ENCODE measurements at places on chromosomes 13 and 19. TPM values are rescaled to one million over a fixed set of nuclear protein-coding genes. Genes with fewer than 3 reads are reported as not detected.

- H3K27ac ChIP-seq: peak overlapping the region; percentile 83
- H3K27me3 ChIP-seq: peaks cover 7% of the 10 kb centered on the region
- peak overlapping the region; percentile 5 for H3K4me3 ChIP-seq
These were observed 10.6 kb downstream of the CAPN12 start for GRCh38 chr19:38733493-38734175.

DNA sequence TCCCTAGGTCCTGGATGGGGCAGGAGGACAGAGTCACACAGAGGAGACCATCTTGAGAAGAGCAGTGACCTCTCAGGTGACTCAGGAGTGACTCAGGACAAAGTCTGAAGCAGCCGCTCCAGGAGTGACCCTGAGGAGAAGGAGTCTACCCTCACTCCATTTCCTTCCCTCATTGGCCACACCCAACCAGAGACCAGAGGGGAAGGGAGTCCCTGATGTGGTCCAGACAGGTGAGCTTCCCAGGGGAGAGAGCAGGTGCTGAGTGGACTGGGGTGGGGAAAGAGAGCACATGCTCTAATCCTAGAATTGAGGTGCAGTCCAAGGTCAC lies 75.5 kb upstream of the MEDAG start:
- no peak for DNase-seq
- no peaks in the 10 kb centered on the region for H3K36me3 ChIP-seq
- peaks cover 15% of the 10 kb centered on the region for H3K4me1 ChIP-seq
- H3K4me3 ChIP-seq: no peak overlapping the region
- H3K27me3 ChIP-seq: peaks cover 1% of the 10 kb centered on the region
- H3K27ac ChIP-seq: no peak overlapping the region

DNA sequence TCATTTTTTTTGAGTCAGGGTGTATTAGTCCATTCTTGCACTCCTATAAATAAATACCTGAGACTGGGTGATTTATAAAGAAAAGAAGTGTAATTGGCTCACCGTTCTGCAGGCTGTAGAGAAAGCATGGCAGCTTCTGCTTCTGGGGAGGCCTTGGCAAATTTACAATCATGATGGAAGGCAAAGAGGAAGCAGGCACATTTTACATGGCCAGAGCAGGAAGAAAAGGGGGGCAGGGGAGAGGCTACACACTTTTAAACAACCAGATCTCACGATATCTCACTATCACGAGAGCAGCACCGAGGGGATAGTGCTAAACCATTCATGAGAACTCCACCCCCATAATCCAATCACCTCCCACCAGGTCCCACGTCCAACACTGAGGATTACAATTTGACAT lies 44.5 kb upstream of the MIR17HG start:
- H3K27ac ChIP-seq: no peak overlapping the region
- peaks cover 3% of the 10 kb centered on the region for H3K4me1 ChIP-seq
- no peak overlapping the region for H3K4me3 ChIP-seq
- H3K27me3 ChIP-seq: peaks cover 6% of the 10 kb centered on the region

- no peak overlapping the region for H3K27ac ChIP-seq
- no peak for DNase-seq
- no peaks in the 10 kb centered on the region for H3K36me3 ChIP-seq
These were observed 184.2 kb downstream of the SLITRK6 start for GRCh38 chr13:85615031-85615430.

DNA sequence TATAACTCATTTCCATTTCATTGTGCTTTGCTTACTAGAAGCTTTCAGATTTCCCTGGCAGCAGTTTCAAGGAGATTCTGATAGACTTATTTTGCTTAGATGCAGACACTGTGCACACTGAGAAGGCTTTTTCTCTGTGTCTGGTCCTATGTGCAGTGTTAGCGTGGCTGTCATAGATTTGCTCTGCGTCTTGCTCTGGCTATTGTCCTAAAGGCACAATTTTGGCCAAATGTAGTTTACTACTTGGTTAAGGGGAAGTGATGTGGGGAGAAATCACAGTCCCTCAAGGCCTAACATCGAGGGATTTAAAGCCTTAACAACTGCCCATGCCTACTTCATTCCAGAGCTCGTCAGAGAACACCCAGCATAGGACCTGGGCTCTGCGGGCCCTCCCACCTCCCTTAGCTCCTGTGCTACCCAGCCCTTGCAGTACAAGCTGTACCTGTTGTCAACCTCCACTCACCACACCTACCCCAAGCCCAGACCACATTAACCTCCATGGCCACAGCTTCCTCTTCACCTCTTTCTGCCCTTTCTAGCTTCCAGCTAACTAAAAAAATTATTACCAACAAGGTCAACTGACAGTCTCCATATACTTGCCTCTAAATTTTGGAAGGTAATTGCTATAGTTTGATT lies 38.9 kb upstream of the KATNAL1 start:
- H3K36me3 ChIP-seq: peaks cover 37% of the 10 kb centered on the region
- H3K27ac ChIP-seq: peak overlapping the region; percentile 63
- DNase-seq: peak; percentile 85
- peaks cover 6% of the 10 kb centered on the region for H3K27me3 ChIP-seq

- H3K27me3 ChIP-seq: no peaks in the 10 kb centered on the region
- peaks cover 3% of the 10 kb centered on the region for H3K4me1 ChIP-seq
- H3K27ac ChIP-seq: no peak overlapping the region
- no peak for DNase-seq
- H3K4me3 ChIP-seq: no peak overlapping the region
These were observed 17.4 kb downstream of the CCDC70 start for GRCh38 chr13:51879133-51879532.

GRCh38 chr19:30266687-30267086 lies 105.5 kb upstream of the ZNF536 start:
- H3K4me1 ChIP-seq: no peaks in the 10 kb centered on the region
- peaks cover 10% of the 10 kb centered on the region for H3K27me3 ChIP-seq
- no peak overlapping the region for H3K27ac ChIP-seq
- no peaks in the 10 kb centered on the region for H3K36me3 ChIP-seq
- H3K4me3 ChIP-seq: no peak overlapping the region

GRCh38 chr13:99659226-99659625 lies 158.0 kb downstream of the TM9SF2 start:
- H3K27me3 ChIP-seq: peaks cover 8% of the 10 kb centered on the region
- H3K36me3 ChIP-seq: no peaks in the 10 kb centered on the region
- H3K4me3 ChIP-seq: peak overlapping the region; percentile 48
- DNase-seq: no peak
- H3K27ac ChIP-seq: peak overlapping the region; percentile 95
- H3K4me1 ChIP-seq: peaks cover 50% of the 10 kb centered on the region

DNA sequence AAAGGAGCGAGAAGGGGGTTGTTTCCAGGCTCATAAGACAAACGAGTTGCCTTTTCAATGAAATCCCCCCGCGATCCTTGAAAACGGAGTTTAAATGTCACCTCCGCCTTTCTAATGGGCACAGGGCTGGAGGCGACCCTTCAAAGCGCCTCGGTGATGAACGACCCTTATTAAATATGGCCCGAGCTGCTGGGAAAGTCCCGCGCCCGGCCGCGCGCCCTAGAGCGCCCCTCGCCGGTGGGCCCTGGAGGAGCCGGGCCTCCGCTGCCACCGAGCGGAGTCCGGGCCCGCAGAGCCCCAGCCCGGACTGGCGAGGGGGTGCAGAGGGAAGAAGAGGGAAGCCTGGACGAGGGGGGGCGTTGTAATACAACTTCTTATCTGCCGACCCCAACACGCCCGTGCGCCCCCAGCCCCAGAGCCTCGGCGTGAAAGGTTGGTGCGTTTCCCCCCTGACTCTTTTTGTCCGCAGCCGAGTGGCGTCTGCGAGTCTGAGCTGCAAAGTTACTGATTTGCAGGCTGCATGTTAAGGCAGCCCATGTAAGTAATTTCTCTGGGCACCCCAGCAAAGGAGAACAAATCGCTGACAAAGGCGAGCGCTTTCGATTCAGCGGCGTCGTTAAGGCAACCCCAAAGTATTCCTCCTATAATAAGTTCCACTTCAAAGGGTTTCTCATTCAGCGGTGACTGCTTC lies 11.9 kb downstream of the ZIC5 start:
- H3K27me3 ChIP-seq: peaks cover 84% of the 10 kb centered on the region
- H3K27ac ChIP-seq: no peak overlapping the region
- H3K4me3 ChIP-seq: peak overlapping the region; percentile 32
- DNase-seq: no peak
- H3K36me3 ChIP-seq: no peaks in the 10 kb centered on the region

GRCh38 chr13:87674247-87674738 lies 3.1 kb downstream of the SLITRK5 start:
- no peak overlapping the region for H3K27ac ChIP-seq
- no peaks in the 10 kb centered on the region for H3K36me3 ChIP-seq
- H3K4me3 ChIP-seq: peak overlapping the region; percentile 16
- H3K27me3 ChIP-seq: peaks cover 66% of the 10 kb centered on the region
- peaks cover 27% of the 10 kb centered on the region for H3K4me1 ChIP-seq

DNA sequence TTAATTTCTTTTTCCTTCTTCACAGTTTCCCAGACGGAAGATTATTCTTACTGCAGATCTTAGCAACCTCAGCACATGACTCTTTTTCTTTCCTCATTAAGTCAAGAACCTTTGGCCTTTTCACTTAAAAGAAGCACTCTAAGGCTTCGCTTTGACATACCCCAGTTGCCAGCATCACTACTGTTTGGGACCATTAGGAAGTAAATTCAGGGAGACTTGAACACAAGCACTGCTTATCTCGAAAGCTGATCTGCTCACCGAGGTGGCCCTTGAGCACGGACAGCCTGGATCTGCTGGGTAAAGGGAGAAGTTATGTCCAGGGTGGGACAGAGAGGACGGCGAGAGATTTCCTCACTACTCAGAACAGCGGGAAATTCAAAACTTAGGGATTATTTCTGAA lies 151.4 kb upstream of the RNF113B start:
- no peak overlapping the region for H3K4me3 ChIP-seq
- DNase-seq: no peak
- H3K27ac ChIP-seq: no peak overlapping the region
- H3K4me1 ChIP-seq: no peaks in the 10 kb centered on the region

DNA sequence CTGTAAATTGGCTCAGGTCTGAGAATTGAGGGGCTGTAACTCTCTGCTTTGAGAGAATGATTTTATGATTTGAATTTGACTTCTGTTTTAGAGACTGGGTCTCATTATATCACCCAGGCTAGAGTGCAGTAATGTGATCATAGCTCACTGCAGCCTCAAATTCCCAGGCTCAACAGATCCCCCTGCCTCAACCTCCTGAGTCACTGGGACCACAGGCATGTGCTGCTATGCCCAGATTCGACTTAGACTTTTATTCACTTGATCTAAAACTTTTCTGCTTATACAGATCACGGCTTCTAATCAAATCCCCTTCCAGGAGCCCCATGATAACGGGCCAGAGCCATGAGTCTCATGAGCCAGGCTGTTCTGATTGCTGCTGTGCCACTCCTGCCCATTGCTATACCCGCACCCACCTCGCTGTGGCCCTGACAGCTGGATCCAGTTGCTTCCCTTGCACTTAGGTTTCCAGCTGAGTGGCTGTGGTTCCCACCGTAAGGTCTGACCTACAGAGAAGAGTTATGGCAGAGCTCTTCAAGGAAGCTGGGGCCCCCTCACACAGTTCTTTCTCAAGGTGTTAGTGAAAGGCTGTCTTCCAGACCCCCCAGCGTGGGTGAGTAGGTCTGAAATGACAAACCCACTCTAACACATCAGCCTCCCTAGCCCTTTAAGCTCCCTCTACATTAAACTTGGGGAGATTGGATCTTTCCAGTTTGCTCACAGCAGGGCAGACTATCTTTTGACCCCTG lies 251.2 kb upstream of the SGCG start:
- no peak for DNase-seq
- no peak overlapping the region for H3K27ac ChIP-seq
- H3K27me3 ChIP-seq: peaks cover 28% of the 10 kb centered on the region

DNA sequence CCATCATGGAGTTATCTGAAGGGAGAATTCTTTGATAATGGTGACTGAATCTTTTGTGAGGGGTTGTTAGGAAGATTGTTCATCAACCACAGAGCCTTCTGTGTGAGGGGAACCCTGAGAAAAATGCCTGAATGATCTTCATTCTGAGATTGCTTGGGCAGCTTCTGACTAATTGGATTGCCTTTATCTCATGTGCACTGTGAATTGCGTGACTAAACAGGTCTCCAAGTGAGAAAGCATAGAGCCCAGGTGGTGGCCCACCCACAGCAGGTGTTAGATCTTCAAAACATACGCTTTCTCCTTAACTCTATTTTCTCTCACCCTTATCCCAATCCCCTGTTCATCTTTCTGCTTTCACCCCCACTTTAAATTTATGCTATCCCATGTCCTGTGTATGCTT lies 58.3 kb downstream of the DOCK9 start:
- no peak overlapping the region for H3K27ac ChIP-seq
- peaks cover 32% of the 10 kb centered on the region for H3K4me1 ChIP-seq
- no peak overlapping the region for H3K4me3 ChIP-seq
- H3K27me3 ChIP-seq: no peaks in the 10 kb centered on the region

DNA sequence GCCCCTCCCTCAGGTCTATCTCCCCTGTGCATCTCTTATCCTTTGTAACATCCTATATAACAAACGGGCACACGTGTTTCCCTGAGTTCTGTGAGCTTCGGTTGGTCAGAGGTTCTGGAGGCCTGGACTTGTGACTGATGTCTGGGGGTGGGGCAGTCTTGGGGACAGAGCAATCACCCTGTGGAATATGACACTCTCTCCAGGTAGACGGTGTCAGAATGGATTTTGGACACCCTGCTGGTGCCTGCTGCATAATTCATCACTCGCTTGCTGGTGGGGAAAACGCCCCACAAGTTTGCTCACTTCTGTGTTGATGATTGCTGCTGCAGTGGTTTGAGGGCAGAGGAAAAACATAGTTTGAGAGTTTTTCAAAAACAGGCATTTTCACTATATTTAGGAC lies 223.2 kb downstream of the UQCRFS1 start:
- no peak overlapping the region for H3K4me3 ChIP-seq
- H3K4me1 ChIP-seq: no peaks in the 10 kb centered on the region
- DNase-seq: no peak
- H3K36me3 ChIP-seq: no peaks in the 10 kb centered on the region
- no peak overlapping the region for H3K27ac ChIP-seq
- H3K27me3 ChIP-seq: no peaks in the 10 kb centered on the region

- peak; percentile 76 for DNase-seq
- peak overlapping the region; percentile 43 for H3K4me3 ChIP-seq
- peak overlapping the region; percentile 47 for H3K27ac ChIP-seq
- H3K4me1 ChIP-seq: peaks cover 54% of the 10 kb centered on the region
These were observed 7.3 kb downstream of the IRS2 start for GRCh38 chr13:109779074-109779473.

- peaks cover 21% of the 10 kb centered on the region for H3K4me1 ChIP-seq
- peaks cover 28% of the 10 kb centered on the region for H3K27me3 ChIP-seq
- no peak for DNase-seq
- H3K36me3 ChIP-seq: no peaks in the 10 kb centered on the region
- no peak overlapping the region for H3K4me3 ChIP-seq
- H3K27ac ChIP-seq: no peak overlapping the region
These were observed 6.0 kb upstream of the FFAR2 start for GRCh38 chr19:35442091-35442490.

DNA sequence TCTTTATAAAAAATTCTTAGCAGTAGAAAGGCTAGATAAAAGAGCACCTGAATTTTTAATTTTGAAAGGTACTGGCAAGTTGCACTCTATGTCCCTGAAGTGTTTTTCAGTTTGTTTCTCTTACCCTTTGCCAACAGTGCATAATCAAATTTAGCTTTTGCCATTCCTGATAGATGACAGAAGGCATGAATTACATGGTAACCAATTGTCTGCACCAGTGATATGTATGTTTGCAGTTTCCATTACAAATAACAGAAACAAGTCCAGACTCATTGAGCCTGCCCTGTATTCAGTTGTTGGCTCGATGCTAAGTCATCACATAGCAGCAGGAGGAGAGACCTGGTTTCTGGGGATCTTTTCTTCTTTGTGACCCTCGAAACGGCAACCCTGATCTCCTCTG lies 309.8 kb downstream of the DNAJC15 start:
- peaks cover 9% of the 10 kb centered on the region for H3K27me3 ChIP-seq
- no peaks in the 10 kb centered on the region for H3K36me3 ChIP-seq
- no peak overlapping the region for H3K27ac ChIP-seq
- H3K4me1 ChIP-seq: no peaks in the 10 kb centered on the region
- no peak overlapping the region for H3K4me3 ChIP-seq

ACP7 gene
- not detected for total RNA-seq

CCDC8 gene
- not detected for total RNA-seq

FPR3 gene
- total RNA-seq: not detected

FBXL3 gene
- total RNA-seq: 41.3 TPM

RDH8 gene
- total RNA-seq: not detected

SERPINE3 gene
- total RNA-seq: not detected

KLK3 gene
- not detected for total RNA-seq

Data from activated CD4-positive, alpha-beta T cell treated with anti-CD3 and anti-CD28 coated beads, Interleukin-2, amount 10 ng/mL, durations not matched to agents 7 days and 5 days (primary cell).